ENCODE measurements at places on chromosomes 5 and 9. TPM values are rescaled to one million over a fixed set of nuclear protein-coding genes. Genes with fewer than 3 reads are reported as not detected.

DNA sequence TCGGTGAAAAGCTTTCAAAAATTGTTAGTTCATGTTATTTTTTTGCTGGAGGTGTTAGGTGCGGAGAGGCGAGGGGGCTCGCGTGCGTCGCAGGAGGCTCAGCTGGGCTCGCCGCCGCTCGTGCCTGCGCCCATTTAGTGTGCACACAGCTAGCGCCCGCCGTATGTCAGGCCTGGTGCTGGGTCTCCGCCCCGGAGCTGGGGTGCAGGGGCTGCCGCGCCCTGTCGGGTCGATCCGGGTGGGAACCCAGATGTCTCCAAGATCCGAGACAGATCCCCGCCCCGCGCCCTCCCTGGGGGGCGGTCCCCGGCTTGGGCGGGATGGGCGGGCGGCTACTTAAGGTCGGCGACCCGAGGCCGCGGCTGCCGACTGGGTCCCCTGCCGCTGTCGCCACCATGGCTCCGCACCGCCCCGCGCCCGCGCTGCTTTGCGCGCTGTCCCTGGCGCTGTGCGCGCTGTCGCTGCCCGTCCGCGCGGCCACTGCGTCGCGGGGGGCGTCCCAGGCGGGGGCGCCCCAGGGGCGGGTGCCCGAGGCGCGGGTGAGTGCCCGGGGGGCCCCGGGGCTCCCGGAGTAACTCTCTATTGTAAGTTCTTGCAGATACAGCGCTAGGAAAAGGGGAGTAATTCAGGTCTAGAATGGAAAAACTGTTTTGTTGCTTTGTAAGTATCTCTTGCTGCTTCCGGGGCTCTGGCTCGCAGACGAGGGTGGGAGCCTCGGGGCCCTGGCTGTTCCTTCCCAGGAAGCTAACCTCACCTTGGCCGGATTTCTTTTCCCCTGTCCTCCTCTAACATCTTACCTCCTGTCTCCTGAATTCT, 31.7 kb downstream of the GSN start:
- no peak for DNase-seq

DNA sequence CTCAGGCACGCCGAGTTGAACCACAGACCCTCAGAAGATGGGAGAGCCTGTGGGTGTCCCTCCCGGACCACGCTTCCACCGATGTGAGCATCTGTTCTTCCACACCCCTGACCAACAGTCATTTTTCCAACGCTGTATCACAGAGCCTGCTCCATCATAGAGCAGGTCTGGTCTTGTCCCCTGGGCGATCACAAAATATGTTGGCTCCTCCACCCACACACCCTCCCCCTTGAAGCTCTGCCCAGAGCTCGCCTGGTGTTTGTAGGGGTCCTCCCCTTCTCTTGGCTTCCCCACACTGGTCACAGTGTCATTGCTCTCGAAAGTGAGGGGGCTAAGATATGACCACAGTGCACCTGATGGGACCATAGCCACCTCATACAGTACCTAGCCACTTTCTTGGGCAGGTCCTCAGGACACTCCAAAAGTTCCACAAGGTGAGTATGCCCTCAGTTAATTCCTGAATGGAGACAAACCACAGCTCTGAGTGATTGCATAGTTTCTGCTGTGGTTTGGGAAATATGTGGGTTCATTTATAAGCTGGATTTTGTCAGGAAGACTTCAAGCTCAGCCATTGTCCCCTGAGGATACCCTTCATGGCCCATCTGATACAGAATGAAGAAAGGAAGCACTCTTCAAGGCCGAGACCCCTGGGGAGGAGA, 3.5 kb upstream of the ZNF618 start:
- DNase-seq, result no peak

Gene CREB3
- 28.2 TPM for total RNA-seq

GRCh38 chr5:139414581-139415130, 10.8 kb upstream of the SPATA24 start:
- DNase-seq, result no peak

GRCh38 chr9:98396656-98397055, 141.2 kb upstream of the TBC1D2 start:
- DNase-seq, result no peak

Gene GPR21
- total RNA-seq, result 7.7 TPM

DNA sequence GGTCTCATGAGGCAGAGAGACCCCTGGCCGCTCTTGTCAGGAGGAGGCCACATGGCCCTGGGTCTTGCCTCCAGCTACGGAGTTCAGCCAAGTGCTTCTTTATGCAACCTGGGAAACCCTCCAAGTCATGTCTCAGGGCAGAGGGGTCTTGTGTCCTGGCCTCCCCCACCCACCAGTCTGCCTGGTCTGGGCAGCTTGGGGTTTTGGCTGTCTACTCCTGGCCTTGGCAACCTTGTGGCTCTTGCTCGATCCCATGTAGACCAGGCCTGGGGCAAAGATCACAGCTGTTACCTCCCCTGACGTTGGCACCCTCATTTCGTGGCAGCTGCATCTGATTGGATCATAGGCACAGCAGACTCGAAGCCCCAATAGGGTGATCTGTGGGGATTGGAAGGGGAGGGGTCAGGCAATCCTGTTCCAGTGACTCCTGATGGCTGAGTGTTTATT, 28.4 kb downstream of the JADE2 start:
- no peak for DNase-seq

DNA sequence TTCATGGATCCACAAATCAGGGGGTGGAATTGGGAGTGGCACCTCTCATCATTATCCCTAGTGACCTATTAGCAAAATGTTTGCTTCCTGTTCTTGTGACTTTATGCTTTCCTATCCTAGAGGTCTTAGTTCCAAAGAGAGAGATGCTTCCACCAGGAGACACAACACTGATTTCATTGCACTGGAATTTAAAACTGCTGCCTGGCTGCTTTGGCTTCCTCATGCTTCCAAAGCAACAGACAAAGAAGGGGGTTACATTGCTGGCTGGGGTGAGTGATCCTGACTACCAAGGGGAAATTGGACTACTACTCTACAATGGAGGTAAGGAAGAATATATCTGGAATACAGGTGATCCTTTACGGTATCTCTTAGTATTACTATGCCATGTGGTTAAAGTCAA, 69.2 kb upstream of the SH3GL2 start:
- no peak for DNase-seq

GRCh38 chr5:95996904-95997723, 35.5 kb upstream of the ELL2 start:
- DNase-seq, result no peak

- peak; percentile 66 for DNase-seq
Measured at GRCh38 chr5:97162045-97162444, 19.6 kb upstream of the LIX1 start.

DNA sequence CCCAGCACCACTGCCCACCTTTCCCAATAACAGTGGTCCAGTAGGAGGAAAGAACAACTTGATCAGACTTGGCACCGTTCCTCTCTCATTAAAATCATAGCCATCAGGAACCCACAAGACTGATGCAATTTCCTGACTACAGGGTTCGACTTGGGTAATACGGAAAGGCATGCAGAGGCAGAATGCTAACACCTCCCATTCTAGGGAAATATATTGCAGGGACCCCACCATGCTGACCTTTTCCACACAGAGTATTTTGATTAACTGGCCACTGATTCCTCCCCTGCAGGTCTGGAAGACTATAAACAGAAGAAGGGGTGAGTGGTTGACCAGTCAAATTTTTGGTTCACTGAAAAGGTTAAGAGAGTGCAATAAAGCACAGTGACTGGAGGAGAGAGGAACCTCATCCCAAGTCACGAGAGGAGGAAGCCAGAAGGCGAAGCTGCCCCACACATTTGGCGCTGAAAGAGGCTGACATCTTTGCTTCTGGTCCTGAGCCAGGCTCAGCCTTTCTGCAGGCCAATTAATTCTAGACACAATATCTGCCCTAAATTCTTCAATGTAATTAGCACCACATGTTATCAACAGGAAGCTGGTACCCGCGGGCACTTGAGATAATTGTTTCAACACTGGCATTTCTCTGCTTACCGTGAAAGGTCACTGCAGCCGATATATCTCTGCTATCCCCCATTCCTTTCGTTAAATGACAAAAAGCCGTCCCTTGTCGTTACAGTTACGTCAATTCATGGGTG, 64.7 kb upstream of the SPOCK1 start:
- no peak for DNase-seq

DNA sequence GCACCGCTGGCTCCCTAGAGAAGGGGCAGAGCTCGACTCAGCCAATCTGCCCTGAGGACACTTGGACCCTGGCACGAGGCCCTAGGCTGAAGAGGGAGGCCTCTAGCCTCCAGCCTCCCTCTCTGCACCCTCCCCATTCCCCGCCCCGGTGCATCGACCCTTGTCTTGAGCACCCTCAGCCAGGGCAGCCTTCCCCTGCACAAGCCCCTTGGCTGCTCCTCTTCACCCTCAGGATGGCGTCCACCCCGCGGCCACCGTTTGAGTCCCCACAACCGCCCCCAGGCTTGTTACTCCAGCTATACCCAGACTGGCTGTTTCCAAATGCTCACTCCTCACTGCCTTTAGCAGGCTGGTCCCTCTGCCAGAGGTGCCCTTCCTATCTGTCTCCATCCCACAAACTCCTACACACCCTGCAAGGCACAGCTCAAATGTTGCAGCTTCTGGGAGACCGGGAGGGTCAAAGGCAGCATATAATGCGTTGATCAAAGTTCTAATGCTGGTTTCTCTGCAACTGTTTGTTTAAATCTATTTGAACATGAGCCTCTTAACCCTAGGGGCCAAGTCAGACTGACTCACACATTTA, 6.5 kb upstream of the FAM163B start:
- DNase-seq, result no peak

DNA sequence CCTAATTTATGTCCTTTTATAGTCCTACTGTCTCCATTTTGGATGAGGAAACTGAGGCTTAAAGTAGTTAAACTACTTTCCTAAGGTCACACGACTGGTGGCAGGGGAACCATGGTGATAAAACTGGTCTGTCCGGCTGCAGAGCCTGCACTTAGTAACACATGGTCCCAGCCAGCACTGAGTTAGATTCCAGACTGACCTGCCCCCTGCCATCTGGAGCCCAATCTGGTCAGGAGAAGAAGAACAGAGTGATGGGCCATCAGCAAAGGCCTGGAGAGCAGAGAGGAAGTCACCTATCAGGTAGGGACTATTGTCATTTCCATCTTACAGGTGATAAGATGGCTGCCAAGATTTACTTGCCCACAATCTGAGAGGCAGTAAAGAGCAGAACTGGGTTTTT, 86.6 kb upstream of the SLC25A48 start:
- no peak for DNase-seq

Gene ORM1
- total RNA-seq, result 0.53 TPM

Gene GABRA6
- not detected for total RNA-seq

DNA sequence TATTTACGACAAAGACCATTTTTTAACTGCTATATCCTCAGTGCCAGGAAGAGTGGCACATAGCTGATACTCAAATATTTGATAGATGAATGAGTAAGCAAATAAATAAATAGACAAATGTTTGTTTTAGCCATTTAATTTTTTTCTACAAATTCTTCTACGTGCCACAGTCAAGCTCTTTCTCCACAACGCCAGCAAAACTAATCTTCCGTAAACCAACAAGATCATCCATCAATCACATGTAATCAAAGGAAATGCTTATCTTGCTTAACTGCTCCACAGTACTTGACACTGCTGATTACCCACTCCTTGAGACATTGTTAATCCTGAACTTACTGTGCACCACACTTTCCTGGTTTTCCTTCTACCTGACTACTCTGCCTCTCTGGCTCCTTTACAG, 136.7 kb downstream of the EDIL3 start:
- DNase-seq, result no peak

DNA sequence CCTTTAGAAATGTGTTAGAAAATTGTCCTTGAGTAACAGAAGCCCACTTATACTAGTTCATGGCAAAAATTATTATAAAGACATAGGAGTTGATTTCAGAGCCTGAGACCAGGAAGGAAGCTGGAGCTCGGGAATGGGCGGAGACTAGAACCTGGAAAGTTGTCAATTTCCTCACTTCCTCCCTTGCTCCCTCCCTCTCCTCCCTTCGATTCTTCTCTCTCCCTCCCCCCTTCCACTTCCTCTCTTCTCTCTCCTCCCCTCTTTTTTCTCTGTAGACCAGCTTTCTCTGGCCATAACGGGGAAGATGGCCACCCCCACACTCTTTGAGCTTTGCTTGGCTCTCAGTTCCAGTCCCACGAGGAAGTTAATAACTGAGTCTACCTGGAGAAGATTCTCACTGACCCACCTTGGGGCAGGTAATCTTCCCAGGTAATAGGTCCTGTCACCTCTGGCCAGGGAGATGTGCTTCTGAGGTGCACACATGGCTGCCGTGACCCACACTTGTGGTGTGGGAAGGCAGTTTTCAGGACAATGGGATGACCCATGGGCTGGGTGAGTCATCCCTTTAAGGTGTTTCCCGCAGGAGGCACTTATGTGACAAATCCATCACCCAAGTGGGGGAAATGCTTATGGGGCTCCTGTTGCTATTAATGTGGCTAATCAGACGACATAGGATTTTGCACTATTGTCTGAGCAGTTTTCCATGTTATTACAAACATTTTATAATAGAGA, 78.7 kb downstream of the HSPA4 start:
- no peak for DNase-seq

Gene TRIM36
- total RNA-seq, result 1.8 TPM

DNA sequence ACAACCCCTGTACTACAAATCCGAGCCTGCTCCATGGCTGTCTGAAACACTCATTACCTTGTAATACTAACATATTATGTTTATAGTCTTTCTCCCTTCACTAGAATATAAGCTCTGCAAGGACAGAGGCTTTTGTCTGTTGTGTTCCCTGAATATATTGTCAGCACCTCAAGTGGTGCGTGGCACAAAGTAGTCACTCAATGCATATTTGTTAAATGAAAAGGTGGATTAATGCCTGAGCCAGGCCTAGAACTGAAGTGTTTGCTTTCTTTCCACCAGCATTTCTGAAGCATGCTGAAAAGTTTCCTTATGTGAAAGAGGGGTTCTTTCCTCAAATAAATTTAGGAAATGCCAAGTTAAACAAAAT, 36.3 kb downstream of the ELL2 start:
- DNase-seq, result no peak

- no peak for DNase-seq
Measured at GRCh38 chr5:93364378-93364777, 216.6 kb downstream of the NR2F1-AS1 start.

DNA sequence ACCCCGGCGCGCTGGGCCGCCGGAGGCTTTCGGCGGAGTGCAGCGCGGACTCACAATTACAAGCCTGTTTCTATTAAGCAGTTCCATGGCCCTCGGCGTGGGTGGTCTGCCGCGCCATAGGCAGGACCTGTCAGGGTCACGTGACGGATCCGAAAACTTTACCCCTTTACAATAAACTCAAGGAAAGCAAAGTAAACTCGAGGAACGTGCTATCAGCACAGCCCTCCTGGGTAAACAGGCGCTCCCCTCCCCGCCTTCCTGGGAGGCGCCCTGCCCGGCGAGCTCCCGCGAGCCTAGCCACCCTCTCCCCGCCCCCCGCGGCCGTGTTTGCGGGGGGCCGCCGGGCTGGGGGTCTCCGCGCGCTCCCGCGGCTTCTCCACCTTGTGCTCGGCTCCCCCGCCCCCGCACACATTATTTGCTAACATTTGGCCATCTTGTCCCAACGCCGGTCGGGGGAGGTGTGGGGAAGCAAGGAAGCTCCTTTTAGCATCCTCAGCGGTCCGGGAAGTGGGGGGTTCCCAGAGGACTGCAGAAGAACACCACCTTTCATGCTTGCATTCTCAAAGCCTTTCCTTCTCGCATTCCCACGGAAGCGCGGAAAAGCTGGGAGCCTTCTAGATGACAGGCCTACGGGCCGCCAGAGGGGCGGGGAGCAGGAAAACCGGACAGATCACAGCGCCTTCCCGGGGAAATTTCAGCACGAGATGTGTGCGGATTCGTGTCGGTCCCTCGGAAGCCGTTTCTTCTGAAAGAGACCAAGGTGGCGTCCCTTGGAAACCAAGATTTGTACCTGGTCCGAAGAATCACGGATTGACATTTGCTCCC, at the start of gene PTCH1:
PTCH1 (minus strand) TSS at position 238 of the 825 bp plus-strand sequence.
- DNase-seq, result no peak

Gene MARCHF11
- total RNA-seq, result 0.26 TPM

All from urinary bladder (tissue), 4 donors.